ENCODE measurements at places on chromosomes 12 and 14.

DNA sequence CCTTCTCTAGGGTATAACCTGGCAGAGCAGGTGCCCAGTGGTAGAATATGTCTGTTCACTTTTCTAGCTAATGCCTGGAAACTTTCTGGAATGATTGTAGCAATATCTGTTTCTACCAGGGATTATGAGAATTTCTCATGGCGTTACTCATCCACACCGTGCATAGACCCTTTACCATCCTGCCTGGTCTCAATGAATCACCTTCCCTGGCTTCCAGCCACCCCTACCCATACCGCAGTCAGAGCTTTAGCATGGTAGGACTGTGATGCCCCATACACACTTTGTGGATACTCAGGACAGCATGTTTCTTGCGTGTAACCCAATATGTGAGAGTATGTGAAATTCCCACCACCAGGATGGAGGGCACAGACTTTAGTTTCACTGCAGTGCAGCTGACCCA is 45.4 kb downstream of the TUNAR start:
- DNase-seq = no peak

GRCh38 chr12:89706551-89706950 is 2.1 kb downstream of the ATP2B1 start:
- DNase-seq = no peak

DNA sequence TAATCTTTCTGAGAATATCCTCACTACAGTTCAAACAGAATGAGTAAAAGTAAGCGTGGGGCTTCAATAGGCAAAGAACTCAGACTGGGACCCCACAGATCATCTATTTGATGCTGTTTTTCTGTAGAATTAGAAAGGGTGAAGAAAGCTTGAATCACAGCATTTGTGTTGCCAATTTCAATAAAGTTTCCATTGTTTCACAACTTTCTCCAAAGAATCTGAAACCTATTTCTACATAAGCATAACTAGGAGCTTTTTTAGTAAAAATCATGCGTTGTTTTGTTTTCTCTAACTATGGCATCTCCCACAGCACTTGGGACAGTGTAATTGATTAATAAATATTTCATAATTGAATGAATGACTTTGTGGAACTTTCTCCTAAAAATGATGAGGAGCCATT is 16.7 kb upstream of the NEDD1 start:
- DNase-seq = no peak

DNA sequence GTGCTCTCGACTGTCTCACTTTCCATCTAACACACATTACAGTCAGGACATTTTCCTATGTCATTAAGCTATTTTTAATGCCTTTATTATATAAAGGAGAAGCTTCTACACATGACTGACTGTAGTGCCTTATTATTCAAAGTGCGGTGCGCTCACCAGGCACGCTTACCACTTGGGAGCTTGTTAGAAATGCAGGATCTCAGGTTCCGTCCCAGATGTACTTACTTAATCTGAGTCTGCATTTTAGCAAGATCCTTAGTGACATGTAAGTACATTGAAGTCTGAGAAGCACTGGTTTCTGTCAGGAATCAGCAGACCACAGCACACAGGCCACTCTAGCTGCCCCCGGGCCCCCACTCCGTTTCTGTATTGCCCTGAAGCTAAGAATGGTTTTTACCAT is 44.7 kb upstream of the MDM1 start:
- DNase-seq = no peak

DNA sequence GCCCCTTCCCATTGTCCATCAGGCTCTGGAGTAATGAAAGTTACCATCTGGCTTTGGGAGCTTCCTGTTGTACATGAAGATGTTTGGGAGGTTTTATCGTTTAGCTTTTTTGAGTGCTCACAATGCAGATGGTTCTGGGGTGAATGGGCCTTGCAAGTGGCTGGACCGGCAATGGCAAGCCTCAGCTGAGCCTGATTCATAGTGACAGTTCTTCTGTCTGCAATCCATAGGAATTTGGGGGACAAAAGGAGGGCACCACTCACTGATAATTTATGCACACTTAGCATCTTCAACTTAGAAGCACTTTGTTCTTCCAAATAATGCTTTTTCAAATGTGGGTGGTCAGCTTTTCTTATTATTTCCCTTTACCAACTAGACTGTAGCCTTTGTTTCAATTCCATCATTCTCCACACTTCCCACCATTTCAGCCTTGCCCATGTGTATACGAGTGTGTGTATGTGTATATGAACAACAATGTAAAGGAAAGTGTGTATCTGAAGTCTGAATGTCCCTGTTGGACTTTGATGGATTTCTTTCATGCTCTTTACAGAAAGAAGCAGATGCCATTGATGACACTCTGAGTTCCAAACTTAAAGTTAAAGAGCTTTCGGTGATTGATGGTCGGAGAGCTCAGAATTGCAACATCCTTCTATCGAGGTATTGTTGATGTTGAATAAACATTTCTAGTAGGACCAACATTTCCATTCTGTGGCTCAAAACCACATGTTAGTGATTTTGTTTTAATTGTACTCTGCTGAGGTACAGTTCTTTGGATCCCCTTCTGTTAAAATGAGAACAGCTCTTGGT is 125.5 kb downstream of the GPR135 start:
- no peak for DNase-seq

GRCh38 chr12:82415402-82415801 is 57.1 kb downstream of the METTL25 start:
- DNase-seq = no peak

- peak; percentile 96 for DNase-seq
Measured at GRCh38 chr14:22556021-22556989, 32.7 kb downstream of the DAD1 start.

GRCh38 chr14:24441904-24442239 is 704 bp downstream of the SDR39U1 start:
- no peak for DNase-seq

DNA sequence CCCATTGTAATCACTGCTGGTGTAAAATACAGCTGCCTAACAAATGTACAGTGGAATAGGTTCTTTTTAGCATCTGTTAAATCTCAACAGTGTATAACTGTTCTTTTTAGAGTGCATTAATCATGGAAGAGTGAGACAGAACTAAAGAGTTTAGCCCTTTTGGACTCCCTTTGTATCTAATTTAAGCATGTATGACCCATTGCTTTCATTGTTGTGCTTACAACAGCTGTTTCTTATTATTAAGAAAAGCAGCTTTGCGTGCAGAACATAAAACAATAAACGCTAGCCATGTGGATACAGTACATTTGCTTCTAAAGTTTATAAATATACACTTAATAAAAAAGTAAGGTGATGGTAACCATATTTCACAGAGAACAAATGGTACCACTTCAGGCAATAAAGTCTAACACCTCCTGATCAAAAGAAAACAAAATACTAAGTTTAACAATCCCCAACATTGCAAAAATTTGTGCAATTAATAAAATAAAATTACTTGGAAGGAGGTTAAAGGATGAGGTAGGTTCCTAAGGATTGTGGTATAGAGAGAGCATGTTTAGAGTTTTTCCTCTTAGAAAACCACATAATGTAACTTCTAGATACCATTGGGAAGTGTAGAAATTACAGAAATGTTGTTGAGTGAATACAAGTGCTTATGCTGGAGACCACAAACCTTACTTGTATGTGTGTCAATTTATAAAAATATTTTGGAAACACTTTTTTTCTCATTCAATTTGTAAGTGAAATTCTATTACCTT is 448.7 kb downstream of the SLC6A15 start:
- no peak for DNase-seq

- no peak for DNase-seq
Measured at GRCh38 chr12:130709971-130710732, 5.9 kb downstream of the RIMBP2 start.

DNA sequence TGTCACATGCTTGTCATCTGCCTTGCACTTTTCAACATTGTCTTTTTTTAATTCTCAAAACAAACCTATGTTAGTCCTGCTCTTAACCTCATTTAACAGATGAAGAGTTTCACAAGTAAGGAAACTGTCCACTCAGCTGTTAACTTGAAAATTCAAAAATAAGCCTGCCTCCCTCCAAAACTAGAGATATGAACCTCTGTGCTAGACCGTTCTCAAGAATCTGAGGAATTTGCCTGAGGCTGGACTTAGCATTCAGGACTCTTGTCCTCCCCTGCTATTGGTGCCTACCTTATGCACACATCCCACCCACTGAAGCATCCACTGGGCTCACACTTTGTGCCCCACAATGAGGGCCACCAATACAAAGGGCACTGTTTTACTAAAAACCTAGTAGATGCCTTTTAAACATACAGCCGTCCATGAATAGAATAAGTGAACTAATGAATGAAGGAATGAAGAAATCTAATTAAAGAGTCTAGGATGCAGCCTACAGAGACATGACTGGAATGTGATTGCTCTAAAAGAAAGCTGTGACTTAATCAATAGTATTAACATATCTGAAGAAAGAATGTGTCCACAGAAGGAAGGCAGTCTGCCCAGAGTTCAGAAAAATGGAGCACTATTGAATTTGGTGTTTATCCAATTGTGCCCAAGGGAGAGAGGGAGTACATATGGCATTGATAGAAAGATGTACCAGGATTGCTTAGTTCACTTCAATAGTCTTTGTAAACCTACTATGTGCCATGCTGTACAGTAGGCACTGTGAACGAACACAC is 238.5 kb downstream of the SPTSSA start:
- DNase-seq = no peak

GRCh38 chr12:92556637-92557421 is 146.0 kb upstream of the PLEKHG7 start:
- DNase-seq = no peak

- no peak for DNase-seq
Measured at GRCh38 chr12:3964439-3964838, 91.2 kb upstream of the PARP11 start.

GRCh38 chr14:74765721-74766120 is 2.6 kb downstream of the YLPM1 start:
- no peak for DNase-seq

DNA sequence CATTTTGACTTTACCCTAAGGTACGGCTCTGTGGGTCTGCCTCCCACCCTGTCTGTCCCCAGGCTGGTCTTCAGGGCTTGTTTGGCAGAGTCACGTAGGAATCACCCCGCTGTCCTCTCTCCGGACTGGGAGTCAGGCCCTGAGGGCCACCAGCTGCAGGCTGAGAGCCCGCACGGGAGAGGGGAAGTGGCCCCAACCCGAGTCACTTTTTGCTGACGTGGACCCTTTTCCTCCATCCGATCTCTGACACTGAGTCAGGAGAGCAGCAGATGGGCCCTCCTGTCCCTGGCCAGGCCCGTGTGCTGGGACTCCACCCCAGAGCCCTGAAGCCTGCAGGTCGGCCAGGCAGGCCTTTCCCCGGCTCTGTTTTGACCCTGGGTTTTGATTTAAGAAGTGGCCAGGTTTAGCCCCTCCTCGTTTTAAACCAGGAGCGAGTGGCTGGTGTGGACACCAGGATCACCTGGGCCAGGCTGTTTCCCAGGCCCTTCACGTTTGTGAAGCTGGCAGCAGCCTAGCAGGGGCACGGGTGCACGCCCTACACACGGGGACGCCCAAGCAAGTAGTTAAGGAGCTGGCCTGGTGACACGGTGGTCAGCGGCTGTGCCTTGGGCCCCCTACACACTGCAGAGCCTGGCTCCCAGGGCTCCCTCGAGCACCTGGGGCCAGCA is 12.5 kb upstream of the TEX22 start:
- DNase-seq = no peak

- DNase-seq = no peak
Measured at GRCh38 chr14:95345032-95345431, 25.3 kb upstream of the CLMN start.
